Neural progenitor cell (in vitro differentiated cells): ENCODE measurements at places on chromosomes 2 and 18.

- no peak for DNase-seq
Observed at GRCh38 chr2:20506201-20506685, 59.4 kb downstream of the RHOB start.

GRCh38 chr2:46559261-46559660, 79.9 kb downstream of the TMEM247 start:
- DNase-seq, result no peak

DNA sequence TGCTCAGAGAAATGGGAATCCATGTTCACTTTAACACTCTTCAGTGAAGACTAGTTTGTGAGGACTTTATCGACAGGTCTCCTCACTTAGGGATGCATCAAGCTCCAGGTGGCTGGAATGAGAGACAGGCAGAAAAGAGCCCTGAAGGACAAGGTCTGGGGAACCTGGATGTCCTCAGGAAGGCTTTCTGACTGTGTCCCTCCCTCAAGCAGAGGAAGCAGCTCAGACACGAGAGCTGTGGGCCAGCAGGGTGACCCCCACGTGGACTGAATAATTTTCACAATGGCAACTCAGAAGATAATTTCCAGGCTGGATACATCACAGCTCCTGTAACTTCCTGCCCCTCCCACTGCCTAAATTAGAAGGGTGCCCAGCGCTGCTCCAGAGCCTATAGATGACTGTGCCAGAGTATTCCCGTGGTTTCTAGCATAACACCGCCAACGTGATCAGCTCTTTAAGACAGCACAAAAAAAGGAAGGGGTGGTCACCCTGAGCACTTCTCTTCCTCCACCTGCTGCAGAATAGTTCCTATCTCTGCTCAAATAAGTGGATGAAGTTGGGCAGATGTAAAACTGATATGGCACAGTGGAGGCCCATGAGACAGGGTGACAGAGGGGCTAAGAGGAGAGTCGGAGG, 25.7 kb upstream of the NCK2 start:
- no peak for DNase-seq

GRCh38 chr2:44618251-44619023, 256.7 kb downstream of the CAMKMT start:
- DNase-seq, result peak; percentile 7

DNA sequence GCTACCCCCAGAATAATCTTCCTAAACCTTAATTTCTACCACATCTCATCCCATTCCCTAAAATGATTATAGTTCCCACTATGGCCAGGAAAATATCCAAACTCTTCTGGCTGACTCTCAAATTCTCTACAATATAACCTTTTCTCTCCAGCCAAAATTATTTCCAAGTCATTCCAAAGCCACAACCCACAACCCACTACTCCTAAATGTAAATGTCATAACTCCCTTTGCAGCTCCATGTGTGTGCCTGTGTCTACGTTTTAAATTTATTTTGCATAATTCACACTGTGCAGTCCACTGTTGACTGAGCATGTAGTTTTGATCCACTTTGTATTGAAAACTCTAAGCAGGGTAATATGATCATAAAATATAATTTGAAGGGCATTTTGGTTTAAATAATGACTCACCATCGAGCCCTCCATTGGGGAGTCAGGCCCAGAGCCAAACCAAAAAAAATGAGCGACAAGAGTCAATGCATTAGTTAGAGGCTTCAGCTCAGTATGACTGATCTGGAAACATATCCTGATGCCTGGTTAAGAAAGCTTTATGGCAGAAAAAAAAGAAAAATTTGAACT, 171.0 kb downstream of the AFF3 start:
- DNase-seq, result no peak
